ENCODE measurements at places on chromosomes 12 and 14.

- no peak for DNase-seq
Measured at GRCh38 chr12:95417372-95417771, 56.6 kb upstream of the METAP2 start.

DNA sequence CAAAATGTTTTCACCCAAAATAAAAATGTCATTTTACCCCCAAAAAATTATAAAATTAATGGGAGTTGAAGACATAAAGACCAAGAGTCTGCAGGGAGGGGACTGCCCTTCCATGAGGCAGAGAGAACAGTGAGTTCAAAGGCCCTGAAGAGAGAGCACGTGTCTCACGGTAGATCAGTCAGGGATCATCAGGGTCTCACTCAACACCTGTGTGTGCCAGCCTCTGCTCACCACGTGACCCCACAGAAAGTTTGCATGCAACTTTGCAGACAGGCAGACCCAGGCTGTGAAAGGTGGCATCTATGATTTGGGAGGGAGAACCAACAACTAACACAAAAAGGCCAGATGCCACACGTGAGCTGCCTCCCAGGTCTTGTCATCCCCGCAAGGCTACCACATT is 33.1 kb downstream of the CLMN start:
- no peak for DNase-seq

- no peak for DNase-seq
Measured at GRCh38 chr12:122875590-122876220, 20.2 kb downstream of the VPS37B start.

- DNase-seq = peak; percentile 51
Measured at GRCh38 chr12:93790472-93791152, 113.4 kb downstream of the CRADD start.

DNA sequence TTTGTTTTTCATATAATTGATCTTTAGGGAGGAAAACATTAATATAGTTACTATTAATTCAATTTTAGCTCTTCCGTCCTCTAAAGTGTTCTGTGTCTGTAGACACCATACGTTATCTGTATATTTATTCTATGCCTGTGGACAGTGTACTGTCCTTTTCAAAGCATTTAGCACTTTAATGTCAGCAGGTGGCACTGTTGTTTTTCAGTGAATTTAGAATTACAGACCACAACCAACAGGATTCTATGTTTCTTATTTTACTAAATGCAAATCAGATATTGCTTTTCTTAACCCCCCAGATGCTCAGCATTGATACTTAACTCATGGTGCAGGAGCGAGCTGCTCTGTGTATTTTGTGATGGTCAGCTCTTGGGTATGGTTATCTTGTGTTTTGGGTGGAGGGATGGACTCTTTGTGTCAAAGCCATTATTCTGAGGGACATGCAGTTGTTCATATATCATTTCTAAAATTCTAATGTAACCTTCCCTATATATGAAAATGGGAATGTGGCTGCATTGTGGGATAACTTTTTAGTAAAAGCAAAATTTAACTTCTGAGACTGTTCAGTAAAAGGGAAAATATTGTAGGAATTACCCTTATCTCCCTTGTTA is 65.2 kb downstream of the PAPOLA start:
- DNase-seq = no peak

DNA sequence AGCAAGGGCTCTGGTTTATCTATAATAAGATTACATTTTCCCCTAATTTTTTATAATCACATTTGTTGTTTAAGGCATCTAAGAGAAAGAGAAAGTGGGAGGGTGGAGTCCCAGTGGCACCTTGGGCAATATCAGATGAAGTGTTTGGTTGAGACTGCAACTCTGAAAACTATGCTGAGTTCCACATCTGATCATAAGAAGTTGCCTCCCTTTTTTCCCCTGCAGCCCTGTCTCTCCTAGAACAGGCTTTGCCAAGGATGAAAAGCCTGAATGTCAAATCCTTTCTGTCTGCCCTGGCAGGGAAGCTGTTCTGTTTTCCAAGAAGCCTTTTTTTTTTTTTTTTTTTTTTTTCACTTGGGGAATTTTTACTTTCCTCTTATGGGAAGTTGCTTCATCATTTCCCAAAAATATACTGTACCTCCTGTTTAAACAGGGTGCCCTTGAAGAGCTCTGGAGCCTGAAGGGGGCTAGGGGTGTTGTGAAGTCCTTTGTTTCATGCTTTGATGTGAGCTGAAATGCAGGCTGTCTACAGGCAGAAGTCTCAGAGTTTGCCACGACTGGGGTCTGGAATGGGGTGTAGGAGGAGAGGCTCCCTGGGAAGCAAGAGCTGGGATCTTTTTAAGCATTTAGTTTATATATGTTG is 71.3 kb downstream of the SUSD6 start:
- DNase-seq = no peak

- DNase-seq = no peak
Measured at GRCh38 chr12:97716356-97716755, 253.8 kb downstream of the RMST start.

GRCh38 chr12:41439801-41440200 is 251.7 kb downstream of the PDZRN4 start:
- no peak for DNase-seq

GRCh38 chr12:123391546-123392343 is 7.8 kb downstream of the KMT5A start:
- no peak for DNase-seq

DNA sequence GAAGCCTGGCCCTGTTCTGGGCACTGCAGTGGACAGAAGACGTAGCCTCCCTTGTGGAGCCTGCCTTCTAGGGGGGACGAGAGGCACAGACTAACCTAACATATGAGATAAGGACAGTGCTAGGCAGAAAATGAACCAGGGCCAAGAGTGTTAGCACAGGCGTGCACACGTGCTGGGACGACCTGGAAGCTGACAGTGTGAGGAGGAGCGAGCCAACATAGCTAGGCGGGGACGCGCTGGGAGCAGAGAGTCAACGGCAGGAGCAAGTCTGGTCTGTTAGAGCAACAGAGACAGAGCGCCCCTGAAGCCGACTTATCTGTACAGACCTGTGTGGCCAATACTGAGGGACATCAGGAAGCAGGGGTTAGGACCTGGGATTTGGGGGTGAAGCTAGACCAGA is 8.0 kb downstream of the PXMP2 start:
- DNase-seq = no peak

- DNase-seq = no peak
Measured at GRCh38 chr12:88922816-88923215, 342.5 kb upstream of the KITLG start.

- DNase-seq = peak; percentile 24
Measured at GRCh38 chr12:127677537-127678131, 589.3 kb upstream of the TMEM132C start.

DNA sequence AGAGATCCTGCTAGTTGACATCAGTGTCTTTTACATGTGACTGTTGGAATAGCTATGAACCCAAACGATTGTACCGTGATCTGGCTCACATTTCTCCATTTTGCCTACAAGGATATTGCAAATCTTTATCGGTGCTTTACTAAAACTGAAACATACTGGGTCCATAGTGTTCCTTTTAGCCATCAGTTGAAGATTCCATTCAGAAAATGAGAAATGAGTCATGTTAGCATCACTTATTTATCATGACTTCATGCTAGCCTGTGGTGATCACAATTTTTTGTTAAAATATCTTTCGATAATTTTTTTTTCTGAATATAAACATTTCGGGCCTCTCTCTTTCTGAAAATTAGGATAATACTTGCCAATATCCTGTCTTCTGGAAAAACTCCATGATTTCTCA is 210.3 kb downstream of the EGLN3 start:
- DNase-seq = no peak

- no peak for DNase-seq
Measured at GRCh38 chr12:58593557-58594304, 326.6 kb downstream of the LRIG3 start.

- no peak for DNase-seq
Measured at GRCh38 chr12:47863985-47864384, 40.8 kb downstream of the VDR start.

DNA sequence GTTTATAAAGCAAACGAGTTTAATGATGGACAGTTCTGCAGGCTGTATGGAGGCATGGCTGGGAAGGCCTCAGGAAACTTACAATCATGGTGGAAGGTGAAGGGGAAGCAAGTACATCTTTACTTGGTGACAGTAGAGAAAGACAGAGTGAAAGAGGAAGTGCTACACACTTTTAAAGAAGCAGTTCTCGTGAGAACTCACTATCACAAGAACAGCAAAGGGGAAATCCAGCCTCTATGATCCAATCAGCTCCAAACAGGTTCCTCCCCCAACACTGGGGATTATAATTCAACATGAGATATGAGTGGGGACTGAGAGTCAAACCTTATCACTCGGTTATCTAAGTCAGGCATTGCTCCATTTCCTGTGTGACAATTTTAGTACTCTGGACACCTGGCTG is 189.9 kb upstream of the CNTN1 start:
- no peak for DNase-seq

- no peak for DNase-seq
Measured at GRCh38 chr14:33682760-33683159, 268.1 kb downstream of the EGLN3 start.

GRCh38 chr14:62994096-62994495 is 51.2 kb downstream of the KCNH5 start:
- DNase-seq = no peak

DNA sequence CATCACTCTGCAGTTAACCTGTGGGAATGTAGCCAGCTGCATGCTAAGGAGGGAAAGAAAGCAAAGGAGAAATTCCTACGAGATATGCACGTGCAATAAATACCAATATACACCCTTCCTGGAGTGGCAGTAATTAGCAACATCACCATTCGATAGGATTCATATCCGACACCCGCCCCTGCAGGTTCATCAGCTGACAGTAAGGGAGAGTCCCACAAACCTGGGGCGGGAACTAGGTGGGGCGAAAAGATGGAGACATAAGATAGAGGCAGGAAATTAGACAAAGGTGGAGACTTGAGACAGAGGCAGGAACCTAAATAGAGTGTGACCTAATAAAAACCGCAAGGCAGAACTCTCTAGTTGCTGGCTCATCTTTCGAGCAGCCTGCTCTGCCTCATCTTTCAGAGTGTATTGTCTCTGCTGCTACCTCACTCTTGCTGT is 51.6 kb downstream of the PLEKHG3 start:
- DNase-seq = peak; percentile 24

- DNase-seq = no peak
Measured at GRCh38 chr14:26385310-26385709, 212.5 kb downstream of the NOVA1 start.

- DNase-seq = no peak
Measured at GRCh38 chr12:3132636-3133404, 55.6 kb downstream of the TSPAN9 start.

DNA sequence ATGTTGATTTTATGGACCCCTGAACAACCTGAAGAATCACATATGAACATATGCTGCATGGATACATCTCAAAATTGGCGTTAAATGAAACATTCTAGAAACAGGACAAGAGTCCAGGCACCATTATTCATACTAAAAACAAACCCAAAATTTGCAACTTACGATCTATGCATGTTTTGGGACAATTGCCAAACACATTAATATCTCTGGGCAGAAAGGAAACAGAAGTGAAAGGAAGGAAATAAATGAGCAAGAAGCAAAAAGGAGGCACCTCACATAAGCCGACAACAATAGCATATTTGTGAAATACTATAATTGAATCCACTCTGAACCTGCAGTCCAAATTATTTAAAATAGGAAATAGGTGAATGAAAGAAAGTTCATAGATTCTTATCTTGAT is 1505.3 kb downstream of the AACS start:
- no peak for DNase-seq

- no peak for DNase-seq
Measured at GRCh38 chr14:76250302-76250701, 98.6 kb downstream of the GPATCH2L start.

GRCh38 chr14:39318574-39318973 is 84.9 kb downstream of the MIA2 start:
- no peak for DNase-seq

- no peak for DNase-seq
Measured at GRCh38 chr12:88237954-88238353, 95.8 kb downstream of the TMTC3 start.

- DNase-seq = no peak
Measured at GRCh38 chr12:71840231-71840847, 780 bp downstream of the TBC1D15 start.

DNA sequence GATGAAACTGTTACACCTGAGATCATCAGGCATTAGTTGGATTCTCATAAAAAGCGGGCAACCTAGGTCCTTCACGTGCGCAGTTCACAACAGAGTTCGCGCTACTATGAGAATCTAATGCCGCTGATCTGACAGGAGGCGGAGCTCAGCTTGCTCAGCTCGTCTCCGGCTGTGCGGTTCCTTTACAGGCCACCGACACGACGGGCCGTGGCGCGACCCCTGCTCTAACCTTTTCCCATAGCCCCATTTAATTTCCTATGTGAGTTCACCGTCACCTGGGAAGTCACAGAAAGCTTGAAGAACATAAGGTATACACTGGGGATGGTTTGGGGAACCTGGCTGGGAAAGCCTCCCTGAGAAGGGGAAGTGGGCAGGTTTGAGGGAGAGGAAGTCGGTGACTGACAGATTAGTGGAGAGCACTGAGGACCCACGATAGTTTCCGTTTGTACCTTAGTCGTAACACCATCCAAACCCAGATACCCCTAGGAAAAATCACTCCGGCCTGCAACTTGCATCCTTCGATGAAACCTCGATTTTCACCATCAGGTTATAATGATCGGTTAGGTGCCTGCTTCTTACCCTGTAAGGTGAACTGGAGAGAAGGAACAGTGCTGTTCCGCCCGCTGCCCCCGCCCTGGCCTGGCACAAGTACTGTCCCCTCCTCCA is 2.8 kb upstream of the AAAS start:
- DNase-seq = peak; percentile 54

GRCh38 chr12:66768293-66768692 is 89.4 kb upstream of the GRIP1 start:
- no peak for DNase-seq

GRCh38 chr12:16604596-16605252 is 1.2 kb downstream of the LMO3 start:
- no peak for DNase-seq

DNA sequence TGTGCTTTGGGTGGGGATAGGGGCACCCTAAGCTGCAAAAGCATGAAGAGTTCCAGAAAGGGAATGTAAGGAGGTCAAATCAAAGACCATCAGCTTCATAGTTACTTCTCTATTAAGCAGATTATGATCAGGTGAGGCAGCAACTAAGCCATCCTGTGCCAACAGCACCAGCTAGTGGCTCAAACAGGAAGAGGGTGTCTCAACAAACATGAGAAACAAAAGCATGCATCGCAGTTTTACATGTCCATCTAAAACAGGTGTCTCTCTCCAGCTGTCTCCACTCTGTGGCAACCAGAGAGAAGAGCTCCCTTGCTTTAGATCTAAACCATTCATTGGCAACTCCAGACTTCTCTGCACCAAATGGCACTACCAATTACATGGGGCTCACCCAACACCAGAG is 52.9 kb downstream of the ACTN1 start:
- DNase-seq = no peak

DNA sequence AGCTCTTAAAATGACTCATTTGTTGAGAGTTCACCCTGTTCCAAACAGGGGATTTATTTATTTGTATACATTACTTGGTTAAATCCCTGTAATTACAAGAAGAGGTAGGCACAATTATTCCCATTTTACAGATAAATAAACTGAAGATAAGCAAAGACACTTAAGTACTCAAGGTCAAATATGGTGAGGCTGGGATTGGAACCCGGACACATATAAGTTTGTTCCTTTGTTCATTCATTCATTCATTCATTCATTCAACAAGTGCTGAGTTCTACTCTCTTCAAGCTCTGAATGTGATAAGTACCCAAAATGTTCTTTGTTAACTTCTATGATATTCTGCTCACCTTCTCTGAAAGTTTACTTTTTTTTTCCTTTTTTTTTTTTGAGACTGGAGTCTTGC is 2.4 kb upstream of the TRIM9 start:
- DNase-seq = no peak
